ENCODE measurements at places on chromosomes 6 and 20.

- ATAC-seq = no peak
Observed at GRCh38 chr6:157258878-157259277, 64.4 kb downstream of the TMEM242 start.

DNA sequence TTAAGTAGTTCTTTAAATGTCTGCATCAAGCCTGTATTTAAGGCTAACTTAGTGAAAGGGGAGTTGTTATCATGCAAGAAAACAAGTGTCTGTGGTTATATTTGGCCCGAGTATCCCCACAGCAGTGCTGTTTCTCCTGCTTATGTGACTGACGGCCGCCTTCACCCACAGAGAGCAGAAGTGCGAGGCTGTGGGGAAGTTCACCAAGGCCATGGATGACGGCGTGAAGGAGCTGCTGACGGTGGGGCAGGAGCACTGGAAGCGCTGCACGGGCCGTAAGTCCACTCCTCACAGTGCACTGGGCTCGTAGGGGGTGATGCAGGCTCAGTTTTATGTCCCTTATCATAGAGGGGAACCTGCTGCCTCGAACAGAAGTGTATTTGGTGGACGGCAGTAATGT lies 53.2 kb upstream of the SYNJ2 start:
- no peak for ATAC-seq

GRCh38 chr20:57522380-57523140 lies 2.4 kb downstream of the CTCFL start:
- no peak for ATAC-seq

DNA sequence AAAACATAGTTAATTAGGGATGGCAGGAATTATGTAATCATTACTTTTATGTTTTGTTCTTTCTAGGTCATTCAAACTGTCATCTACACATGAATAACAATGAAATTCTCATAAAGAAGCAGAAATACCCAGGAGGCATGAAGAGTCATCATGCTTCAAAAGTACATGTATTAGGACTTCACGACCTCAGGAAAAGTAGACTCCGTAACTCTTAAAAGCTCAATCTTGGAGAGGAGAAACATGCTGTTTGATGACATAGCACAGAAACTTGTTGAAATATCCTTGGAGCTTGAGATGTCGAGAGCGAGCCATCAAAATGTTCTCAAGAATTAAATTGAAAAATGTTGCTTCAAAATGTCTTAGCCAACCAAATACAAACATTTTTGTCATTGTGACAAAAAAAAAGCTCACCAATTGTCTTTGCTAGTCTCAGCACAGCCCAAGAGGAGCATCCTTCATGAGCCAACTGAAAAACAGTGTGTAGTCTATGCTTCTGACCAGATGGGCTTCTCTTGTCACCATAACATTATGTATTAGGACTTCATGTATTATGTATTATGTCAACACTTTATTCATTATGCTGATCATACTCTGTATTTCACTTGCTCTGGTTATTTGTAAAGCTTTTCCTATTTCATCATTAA lies 28.2 kb upstream of the ANKEF1 start:
- no peak for ATAC-seq

GRCh38 chr20:62400541-62400940 lies 6.5 kb downstream of the CABLES2 start:
- ATAC-seq = no peak

GRCh38 chr6:26205161-26205624 lies 118.0 kb downstream of the HFE start:
- ATAC-seq = peak; percentile 73

DNA sequence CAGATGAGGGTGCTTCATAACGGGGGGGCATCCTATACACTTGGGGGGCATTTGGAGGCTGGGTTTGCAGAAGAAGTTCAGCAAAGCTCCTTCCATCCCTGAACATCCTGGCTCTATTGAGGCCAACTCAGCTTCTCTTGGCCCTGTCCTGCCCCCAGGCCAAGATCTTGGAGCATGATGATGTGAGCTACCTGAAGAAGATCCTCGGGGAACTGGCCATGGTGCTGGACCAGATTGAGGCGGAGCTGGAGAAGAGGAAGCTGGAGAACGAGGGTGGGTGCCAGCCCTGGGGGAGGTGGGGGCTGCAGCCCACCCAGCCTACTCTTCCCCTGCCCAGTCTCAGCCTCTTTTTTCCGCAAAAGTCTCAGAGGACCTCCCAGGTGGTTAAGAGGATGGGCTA lies 17.2 kb downstream of the GDAP1L1 start:
- ATAC-seq = no peak

DNA sequence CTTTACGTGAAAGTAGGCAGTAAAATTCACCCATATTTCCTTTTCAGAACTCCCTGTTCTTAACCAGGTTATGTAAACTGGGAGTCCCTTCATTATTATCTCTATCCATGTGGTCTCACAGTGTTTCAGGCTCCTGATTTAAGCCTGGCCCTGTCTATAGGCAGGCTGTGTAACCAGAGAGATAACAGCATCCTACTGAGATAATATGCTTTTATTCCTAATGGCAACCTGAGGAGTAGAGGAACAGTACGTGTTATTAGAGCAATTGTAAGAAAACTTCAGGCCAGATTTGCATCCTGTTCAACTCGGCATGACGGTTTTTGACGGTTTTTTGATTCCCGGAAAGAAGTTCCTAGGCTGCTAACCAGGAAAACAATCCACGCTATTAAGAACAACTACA lies 16.9 kb downstream of the FUT9 start:
- ATAC-seq = no peak

DNA sequence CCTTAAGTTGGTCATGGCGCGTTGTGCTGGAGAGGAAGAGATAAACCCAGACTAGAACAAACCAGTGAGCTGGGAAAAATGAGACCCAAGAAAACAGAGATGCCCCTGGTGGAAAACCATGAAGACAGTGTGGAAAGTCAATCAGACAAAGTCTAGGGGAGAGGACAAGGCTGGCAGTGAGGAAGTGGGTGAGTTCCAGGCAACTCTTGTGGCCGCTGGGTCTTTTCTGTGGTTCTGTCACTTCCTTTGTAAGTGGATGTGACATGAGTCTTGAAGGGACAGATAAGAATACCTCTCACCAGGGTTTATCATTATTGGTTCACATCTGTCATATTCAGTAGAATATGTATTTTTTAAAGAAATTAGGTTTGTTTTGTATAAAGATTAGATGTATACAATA lies 738.4 kb downstream of the DHX35 start:
- ATAC-seq = no peak

DNA sequence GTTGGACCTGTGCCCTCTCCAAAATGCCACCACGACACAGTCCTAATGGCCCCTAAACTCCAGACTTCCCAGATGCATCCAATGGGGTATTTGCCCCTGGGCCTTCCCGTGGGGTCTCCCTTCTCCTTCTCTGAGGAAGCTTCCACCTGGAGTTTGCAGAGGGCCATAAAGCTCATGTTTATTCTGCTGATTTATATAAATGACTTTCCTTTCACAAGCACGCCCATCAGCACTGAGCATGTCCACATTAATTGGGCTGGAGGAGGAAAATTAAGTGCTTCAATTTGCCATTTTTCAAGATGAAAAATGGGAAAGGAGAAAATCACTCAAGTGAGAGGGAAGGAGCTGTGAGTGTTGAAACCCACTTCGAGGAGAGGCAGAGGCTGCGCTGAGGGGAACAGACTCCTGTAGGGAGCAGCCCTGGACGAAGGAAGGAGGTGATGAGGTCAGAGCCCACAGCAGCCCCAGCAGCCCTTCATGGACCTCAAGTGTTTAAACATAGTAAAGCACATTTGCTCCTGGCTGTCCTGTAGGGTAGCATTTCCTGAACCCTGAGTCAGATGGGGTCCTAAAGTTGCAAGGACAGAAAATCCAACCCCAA lies 434.9 kb upstream of the SULF2 start:
- ATAC-seq = no peak

DNA sequence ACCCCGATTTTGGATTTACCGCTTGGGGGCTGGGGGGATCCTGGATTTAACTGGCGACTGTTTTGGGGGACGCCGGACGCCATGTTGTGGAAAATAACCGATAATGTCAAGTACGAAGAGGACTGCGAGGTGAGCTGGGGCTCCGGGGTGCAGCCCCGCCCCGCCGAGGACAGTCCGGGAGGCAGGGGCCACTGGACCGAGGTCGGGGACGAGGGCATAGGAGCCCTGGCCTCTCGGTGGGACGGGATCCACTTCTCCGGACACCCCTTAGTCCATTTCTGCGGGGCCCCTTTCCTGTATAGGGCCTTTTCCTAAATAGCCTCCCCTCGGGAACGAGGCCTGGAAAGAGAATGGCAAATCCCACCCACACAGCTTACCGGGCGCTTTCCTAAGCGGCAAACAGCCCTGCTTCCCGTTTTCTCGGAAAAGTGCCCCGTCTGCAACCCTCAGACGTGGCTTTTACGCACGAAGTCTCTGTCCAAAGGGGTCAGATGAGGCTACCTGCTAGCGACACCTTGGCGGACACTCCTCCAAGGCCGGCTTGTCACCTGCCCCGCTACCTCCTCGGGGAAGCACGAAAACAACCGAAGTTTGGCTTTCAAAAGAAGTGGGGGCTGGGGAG lies 469 bp downstream of the TFAP2C start:
- no peak for ATAC-seq
